Pancreas (tissue), 10 donors: ENCODE measurements at places on chromosomes 2 and 18. TPM values are rescaled to one million over a fixed set of nuclear protein-coding genes. Genes with fewer than 3 reads are reported as not detected.

- H3K27ac ChIP-seq, result no peak overlapping the region
- H3K4me1 ChIP-seq, result no peaks in the 10 kb centered on the region
- no peaks in the 10 kb centered on the region for H3K36me3 ChIP-seq
- no peaks in the 10 kb centered on the region for H3K27me3 ChIP-seq
Measured at GRCh38 chr2:98245491-98245890, 100.8 kb upstream of the CNGA3 start.

The UGT1A5 gene
- not detected for total RNA-seq

The SATB2 gene
- 2.7 TPM for total RNA-seq

- no peak overlapping the region for H3K4me3 ChIP-seq
- H3K36me3 ChIP-seq, result no peaks in the 10 kb centered on the region
- H3K27ac ChIP-seq, result no peak overlapping the region
- DNase-seq, result no peak
Measured at GRCh38 chr2:239459606-239460005, 58.8 kb upstream of the HDAC4 start.

GRCh38 chr2:191650896-191651773, 26.8 kb upstream of the NABP1 start:
- H3K4me3 ChIP-seq, result no peak overlapping the region
- H3K27me3 ChIP-seq, result no peaks in the 10 kb centered on the region
- no peaks in the 10 kb centered on the region for H3K36me3 ChIP-seq
- no peaks in the 10 kb centered on the region for H3K4me1 ChIP-seq
- DNase-seq, result no peak

GRCh38 chr18:21930177-21930576, 189.6 kb downstream of the MIB1 start:
- no peak overlapping the region for H3K27ac ChIP-seq
- H3K4me1 ChIP-seq, result no peaks in the 10 kb centered on the region
- H3K36me3 ChIP-seq, result no peaks in the 10 kb centered on the region
- DNase-seq, result no peak

GRCh38 chr2:84817239-84817655, 63.6 kb downstream of the TRABD2A start:
- H3K27me3 ChIP-seq, result no peaks in the 10 kb centered on the region
- no peak overlapping the region for H3K4me3 ChIP-seq
- H3K36me3 ChIP-seq, result no peaks in the 10 kb centered on the region
- DNase-seq, result no peak
- no peaks in the 10 kb centered on the region for H3K4me1 ChIP-seq
- H3K27ac ChIP-seq, result no peak overlapping the region

DNA sequence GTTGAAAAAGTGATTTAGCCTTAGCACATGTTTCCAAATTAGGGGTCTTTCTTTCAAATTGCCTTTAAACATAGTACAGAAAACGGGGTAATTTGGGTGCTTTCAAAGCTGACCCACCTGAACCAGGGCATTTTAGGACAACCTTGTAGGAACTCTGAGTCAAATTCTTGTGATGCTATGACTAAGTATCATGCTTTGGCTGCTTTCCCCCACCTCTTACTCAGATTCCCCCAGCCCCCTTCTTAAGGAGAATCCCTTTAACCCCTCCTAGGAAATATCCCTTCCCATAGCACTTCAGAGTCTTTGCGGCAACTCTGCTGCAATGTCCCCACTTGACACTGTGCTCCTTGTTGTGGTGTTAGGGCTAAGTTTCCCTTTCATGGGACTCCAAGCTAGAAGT, 18.6 kb upstream of the KLF7 start:
- H3K4me3 ChIP-seq, result no peak overlapping the region
- H3K36me3 ChIP-seq, result no peaks in the 10 kb centered on the region
- peaks cover 8% of the 10 kb centered on the region for H3K4me1 ChIP-seq
- DNase-seq, result no peak

GRCh38 chr18:56825878-56826277, 174.7 kb downstream of the WDR7 start:
- no peak overlapping the region for H3K4me3 ChIP-seq
- no peak for DNase-seq
- H3K27me3 ChIP-seq, result no peaks in the 10 kb centered on the region

DNA sequence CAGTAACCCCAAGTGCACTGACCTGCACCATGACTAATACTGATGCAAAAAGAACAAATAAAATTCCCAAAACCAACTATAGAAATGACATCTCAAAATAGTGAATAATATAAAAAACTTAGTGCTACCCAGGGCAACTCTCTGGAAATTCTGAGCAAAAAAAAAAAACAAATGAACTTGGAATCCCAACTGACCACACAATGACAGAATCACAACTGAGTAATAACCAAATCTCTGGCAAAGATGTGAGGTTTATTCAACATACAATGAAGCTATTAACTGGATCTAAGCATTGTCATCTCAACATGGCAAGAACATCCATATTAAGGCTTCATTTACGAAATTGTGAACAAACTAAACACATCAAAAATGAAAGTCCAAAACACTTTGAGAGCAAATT, 22.7 kb downstream of the EXOC6B start:
- no peak overlapping the region for H3K4me3 ChIP-seq
- H3K4me1 ChIP-seq, result peaks cover 3% of the 10 kb centered on the region
- H3K27me3 ChIP-seq, result no peaks in the 10 kb centered on the region
- DNase-seq, result no peak
- no peaks in the 10 kb centered on the region for H3K36me3 ChIP-seq

DNA sequence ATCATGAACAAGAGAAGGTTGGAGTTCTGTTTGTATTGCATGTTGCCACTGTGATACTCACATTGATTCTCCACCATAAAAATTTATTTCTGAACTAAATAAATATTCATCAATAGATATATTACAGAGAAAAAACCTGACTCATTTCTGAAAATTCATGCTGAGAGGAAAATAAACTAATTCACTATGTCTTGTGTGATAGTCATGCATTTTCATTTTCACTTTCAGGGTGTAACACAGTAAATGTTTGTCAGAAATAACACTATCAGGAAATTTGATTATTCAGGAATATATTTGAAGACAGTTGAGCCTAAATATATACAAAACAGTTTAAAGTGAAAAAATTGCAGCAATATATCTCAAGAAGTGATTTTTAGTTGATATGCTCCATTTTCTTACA, 335.2 kb downstream of the KCNJ3 start:
- no peak overlapping the region for H3K4me3 ChIP-seq
- no peaks in the 10 kb centered on the region for H3K36me3 ChIP-seq
- no peak for DNase-seq
- H3K4me1 ChIP-seq, result no peaks in the 10 kb centered on the region
- no peaks in the 10 kb centered on the region for H3K27me3 ChIP-seq

DNA sequence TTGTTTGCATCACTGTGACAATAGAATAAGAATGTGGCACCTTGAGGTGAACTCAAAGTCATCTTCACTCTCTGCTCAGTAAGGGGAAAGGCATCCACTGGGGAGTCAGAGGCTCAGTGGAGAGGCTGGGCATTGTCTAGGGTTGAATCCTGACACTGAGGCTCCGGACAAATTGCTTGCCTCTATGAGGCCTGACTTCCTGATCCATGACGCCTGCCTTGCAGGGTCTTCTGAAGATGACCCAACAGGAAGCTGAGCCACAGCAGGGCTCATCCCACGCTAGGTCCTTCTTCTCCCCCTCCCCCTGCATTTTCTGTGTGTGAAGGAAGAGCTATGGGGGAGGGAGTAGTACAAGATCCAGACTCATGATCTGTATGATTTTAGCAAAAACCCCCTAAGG, 265.1 kb downstream of the SH3BP4 start:
- H3K4me1 ChIP-seq, result no peaks in the 10 kb centered on the region
- no peak for DNase-seq
- no peaks in the 10 kb centered on the region for H3K36me3 ChIP-seq

The KLHL41 gene
- 0.67 TPM for total RNA-seq

DNA sequence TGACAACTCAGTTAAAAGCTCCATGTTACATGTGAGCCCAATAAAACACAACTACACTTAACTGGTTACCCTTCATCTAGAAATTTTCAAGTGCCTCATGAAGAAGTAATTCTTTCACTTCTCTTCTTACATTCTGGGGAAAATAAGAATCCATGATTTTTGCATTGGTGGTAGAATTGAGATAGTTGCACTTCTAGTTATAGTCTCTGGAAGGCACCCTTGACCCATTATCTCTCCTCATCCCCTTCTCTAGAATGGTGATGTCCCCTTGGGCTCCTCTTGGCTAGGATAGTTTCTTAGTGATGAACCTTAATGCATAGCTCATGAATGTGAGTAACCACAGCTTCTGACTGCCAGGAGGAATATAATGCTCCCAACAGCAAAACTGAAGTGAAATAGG, 3.6 kb downstream of the LGALSL start:
- no peak overlapping the region for H3K27ac ChIP-seq
- no peak overlapping the region for H3K4me3 ChIP-seq
- H3K4me1 ChIP-seq, result peaks cover 8% of the 10 kb centered on the region
- H3K27me3 ChIP-seq, result no peaks in the 10 kb centered on the region
- DNase-seq, result no peak

DNA sequence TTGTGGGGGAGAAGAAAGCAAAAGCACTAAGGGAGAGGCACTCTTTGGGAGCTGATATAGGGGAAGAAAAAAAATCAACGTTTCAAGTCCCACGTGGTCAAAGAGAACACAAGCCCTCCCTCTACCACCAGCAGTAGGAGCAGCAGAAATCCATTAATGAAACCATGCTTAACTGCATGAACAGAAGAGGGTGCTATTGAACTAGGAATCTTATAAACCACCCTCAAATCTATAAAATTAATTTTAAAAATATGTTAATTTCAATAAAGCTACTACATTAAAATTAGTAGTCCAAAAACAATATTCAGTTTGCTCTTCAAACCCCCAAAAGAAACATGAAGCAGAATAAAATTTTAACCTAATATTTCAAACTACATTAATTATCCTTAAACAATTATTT, 147.8 kb downstream of the TMEM18 start:
- H3K27me3 ChIP-seq, result no peaks in the 10 kb centered on the region
- H3K4me3 ChIP-seq, result no peak overlapping the region
- no peak overlapping the region for H3K27ac ChIP-seq
- H3K4me1 ChIP-seq, result no peaks in the 10 kb centered on the region
- no peak for DNase-seq

- H3K4me3 ChIP-seq, result no peak overlapping the region
- H3K27ac ChIP-seq, result no peak overlapping the region
- DNase-seq, result no peak
- H3K4me1 ChIP-seq, result no peaks in the 10 kb centered on the region
- H3K36me3 ChIP-seq, result no peaks in the 10 kb centered on the region
- no peaks in the 10 kb centered on the region for H3K27me3 ChIP-seq
Measured at GRCh38 chr2:129240061-129240460, 739.4 kb upstream of the RAB6C start.

DNA sequence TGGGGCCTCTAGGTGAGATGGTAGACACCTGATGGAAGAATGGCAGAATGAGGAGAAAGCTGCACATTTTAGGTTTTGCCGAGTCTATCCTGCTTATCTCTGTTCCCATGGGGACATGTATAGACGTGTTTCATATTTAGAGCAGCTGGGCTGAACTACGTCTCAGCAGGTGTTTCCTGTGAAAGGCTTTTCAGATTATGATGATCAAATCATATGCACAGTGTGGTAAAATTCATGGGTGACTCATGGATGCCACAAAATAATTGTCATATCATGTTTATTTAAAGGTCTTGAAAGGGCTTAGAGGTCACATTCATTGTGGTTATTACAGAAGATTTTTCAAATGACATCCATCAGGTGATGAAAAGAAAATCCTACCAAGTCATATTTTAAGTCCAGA, 90.5 kb downstream of the ICOS start:
- H3K4me3 ChIP-seq, result no peak overlapping the region
- peaks cover 3% of the 10 kb centered on the region for H3K4me1 ChIP-seq
- DNase-seq, result no peak
- no peaks in the 10 kb centered on the region for H3K27me3 ChIP-seq
- H3K36me3 ChIP-seq, result no peaks in the 10 kb centered on the region

The GPD2 gene
- total RNA-seq, result 9.0 TPM

The SERPINB4 gene
- not detected for total RNA-seq

GRCh38 chr18:23238152-23238531, 102.9 kb downstream of the CABLES1 start:
- no peaks in the 10 kb centered on the region for H3K27me3 ChIP-seq
- DNase-seq, result no peak
- H3K27ac ChIP-seq, result no peak overlapping the region
- H3K4me3 ChIP-seq, result no peak overlapping the region
- no peaks in the 10 kb centered on the region for H3K36me3 ChIP-seq

- H3K36me3 ChIP-seq, result no peaks in the 10 kb centered on the region
- DNase-seq, result peak; percentile 5
- H3K4me3 ChIP-seq, result no peak overlapping the region
- H3K4me1 ChIP-seq, result peaks cover 17% of the 10 kb centered on the region
- no peak overlapping the region for H3K27ac ChIP-seq
- H3K27me3 ChIP-seq, result no peaks in the 10 kb centered on the region
Measured at GRCh38 chr2:237712477-237713377, 85.3 kb downstream of the LRRFIP1 start.

DNA sequence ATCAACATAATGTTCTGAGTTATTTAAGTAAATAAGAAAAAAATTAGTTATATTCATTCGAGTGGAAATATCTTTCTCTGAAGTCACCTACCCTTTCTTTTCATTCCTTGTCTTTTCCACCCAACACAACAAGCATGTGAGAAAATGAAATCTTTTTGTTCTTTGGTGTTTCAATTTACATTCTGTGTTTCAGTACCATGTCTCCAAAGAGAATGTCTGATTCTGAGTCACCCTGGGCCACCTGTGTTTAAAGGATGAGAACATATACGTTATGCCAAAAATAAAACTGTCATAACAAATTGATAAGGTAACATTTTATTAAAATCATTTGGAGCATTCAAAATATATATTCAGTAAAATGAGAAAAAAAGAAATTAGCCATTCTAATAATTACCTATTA, 470.8 kb downstream of the ZNF804A start:
- H3K4me1 ChIP-seq, result no peaks in the 10 kb centered on the region
- no peak overlapping the region for H3K4me3 ChIP-seq
